Suprapubic skin (tissue), 4 donors: ENCODE measurements at places on chromosomes 5 and 9.

DNA sequence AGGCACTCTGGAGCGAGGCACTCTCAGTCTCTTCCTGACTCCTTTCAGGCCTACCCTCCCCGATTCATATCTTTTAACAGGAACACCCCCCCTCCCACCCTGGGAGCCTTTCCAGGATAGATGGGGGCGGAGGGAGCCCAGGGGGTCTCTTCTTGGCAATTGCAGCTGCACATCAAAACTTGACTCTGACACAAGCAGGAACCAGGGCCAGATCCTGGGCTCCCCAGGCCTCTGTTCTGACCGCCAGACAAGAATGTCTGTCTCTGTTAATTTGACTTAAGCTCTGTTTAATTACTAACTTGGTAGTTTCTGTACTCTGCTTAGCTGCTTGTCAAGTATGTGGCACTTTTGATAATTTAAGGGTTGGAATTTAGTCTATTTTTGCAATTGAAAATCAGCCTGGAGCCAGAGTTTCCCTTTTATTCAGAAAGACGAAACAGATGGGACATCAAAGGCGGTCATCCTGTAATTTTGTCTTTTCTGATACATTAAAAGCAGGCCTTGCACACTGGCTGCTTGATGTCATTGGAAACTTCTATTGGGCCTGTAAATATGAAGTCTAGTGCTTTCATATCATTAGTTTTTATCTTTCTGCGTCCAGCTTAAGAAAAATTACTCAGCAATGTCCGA, 43.3 kb downstream of the ACTL7B start:
- no peak overlapping the region for H3K27ac ChIP-seq
- no peak for DNase-seq
- H3K36me3 ChIP-seq = no peaks in the 10 kb centered on the region
- no peaks in the 10 kb centered on the region for H3K4me1 ChIP-seq

DNA sequence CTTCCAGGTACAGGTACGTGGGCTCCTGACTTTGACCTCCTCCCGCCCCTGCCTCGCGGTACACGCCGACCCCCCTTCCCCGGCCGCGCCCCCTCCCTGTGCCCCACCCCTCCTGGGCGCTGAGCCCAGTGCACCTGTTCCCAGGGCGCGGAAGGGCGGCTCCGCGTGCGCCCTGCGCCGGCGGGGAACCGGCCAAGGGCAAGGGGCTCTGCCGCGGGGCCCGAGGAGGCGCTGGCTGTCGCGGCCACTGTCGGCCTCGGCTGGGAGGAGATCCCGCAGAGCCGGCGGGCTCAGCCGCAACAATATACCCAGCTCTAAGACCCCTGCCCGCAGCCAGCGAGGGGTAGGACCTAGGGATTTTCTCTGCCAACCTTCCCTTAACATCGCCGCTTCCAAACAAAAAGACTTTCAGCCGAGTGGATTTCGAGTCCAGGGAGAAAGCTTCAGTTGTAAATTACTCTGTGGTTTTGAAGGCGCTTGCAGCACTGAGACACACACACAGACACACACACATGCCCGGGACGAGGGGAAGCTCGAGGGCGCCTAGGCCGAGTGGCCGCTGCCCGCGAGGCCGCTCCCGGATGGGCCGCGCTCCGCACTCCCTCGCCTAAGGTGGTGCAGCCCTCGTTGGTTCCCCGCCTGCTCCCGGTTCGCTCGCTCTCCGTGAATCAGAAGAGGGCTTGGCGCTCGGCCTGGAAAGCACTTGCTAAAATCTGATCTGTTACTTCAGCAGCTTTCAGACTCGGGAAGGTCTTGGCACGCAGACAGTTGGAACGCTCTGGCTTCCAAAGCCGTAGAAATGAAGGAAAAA, 1.2 kb downstream of the FGF18 start:
- peaks cover 31% of the 10 kb centered on the region for H3K27me3 ChIP-seq
- H3K4me3 ChIP-seq = peak overlapping the region; percentile 57
- H3K4me1 ChIP-seq = peaks cover 31% of the 10 kb centered on the region
- H3K27ac ChIP-seq = no peak overlapping the region
- DNase-seq = no peak

- no peaks in the 10 kb centered on the region for H3K36me3 ChIP-seq
- no peak overlapping the region for H3K4me3 ChIP-seq
- no peak overlapping the region for H3K27ac ChIP-seq
- peaks cover 9% of the 10 kb centered on the region for H3K4me1 ChIP-seq
- no peaks in the 10 kb centered on the region for H3K27me3 ChIP-seq
These were observed 39.7 kb upstream of the CDKN2AIPNL start for GRCh38 chr5:134451225-134451935.

DNA sequence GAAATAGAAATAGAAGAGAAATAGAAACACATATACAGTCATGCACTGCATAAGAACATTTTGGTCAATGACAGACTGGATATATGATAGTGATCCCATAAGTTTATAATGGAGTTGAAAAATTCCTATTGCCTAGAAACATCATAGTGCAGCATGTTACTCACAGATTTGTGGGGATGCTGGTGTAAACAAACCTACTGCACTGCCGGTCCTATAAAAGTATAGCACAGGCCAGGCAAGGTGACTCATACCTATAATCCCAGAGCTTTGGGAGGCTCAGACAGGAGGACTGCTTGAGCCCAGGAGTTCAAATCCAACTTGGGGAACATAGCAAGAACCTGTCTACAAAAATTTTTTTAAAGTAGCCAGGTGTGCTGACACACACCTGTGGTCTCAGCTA, 240.6 kb upstream of the MAP3K1 start:
- no peak for DNase-seq
- H3K4me3 ChIP-seq = no peak overlapping the region
- H3K36me3 ChIP-seq = no peaks in the 10 kb centered on the region
- H3K27me3 ChIP-seq = no peaks in the 10 kb centered on the region
- peaks cover 5% of the 10 kb centered on the region for H3K4me1 ChIP-seq
- H3K27ac ChIP-seq = no peak overlapping the region

DNA sequence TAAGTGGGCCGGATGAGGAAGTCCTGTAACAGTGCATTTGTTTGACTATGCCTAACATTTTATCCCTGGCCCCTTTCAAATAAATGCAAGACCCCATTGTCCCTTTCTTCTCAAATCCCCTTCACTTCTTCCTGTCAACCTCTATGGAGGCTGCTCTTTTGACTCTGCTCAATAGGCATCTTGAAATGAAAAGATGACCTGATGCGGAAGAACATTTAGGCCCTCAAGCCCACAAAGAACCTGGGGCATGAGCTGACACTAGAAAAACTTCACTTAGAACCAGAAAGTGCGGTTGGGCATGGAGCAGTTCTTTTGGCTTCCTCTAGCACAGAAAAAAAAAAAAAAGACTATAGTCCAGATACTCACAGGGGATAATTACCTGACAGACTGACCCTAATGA, 1434.7 kb upstream of the WWC1 start:
- no peak overlapping the region for H3K4me3 ChIP-seq
- no peaks in the 10 kb centered on the region for H3K4me1 ChIP-seq
- no peaks in the 10 kb centered on the region for H3K36me3 ChIP-seq
- no peak overlapping the region for H3K27ac ChIP-seq
- H3K27me3 ChIP-seq = no peaks in the 10 kb centered on the region

- H3K36me3 ChIP-seq = no peaks in the 10 kb centered on the region
- peaks cover 13% of the 10 kb centered on the region for H3K4me1 ChIP-seq
- no peak overlapping the region for H3K4me3 ChIP-seq
- no peak for DNase-seq
These were observed 17.0 kb upstream of the NTNG2 start for GRCh38 chr9:132144708-132145365.

DNA sequence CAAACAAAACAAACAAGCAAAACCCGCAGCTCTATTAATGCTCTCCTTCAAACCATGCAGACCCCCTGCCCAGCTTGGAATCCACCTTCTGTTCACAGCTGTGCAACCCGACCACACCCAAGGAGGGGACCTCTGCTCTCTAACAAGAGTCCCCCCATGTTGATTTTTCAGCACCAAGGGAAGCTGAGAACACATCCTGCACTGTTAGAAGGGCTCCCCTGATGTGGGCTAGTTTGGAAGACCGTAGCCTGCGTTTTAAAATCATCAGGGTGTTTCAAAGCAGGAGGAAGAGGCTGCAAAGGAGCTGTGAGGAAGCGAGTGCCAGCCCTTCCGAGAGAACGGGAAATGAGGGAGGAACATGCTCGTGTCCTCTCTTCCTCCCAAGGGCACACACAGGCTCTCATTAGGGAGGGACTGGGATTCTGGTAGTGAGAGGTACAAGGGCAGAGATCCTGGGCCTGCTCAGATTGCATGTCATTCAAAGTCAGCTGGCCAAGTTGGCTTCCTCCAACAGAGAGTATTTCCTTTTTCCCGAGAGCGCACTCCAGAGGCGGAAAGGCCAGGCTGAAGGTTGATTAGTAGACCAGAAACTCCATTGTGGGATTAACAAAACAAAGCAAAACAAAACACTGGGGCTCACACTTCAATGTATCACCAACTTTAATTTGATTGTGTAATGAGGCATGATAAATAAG, 185.9 kb downstream of the SEMA6A start:
- no peaks in the 10 kb centered on the region for H3K36me3 ChIP-seq
- no peak overlapping the region for H3K4me3 ChIP-seq
- H3K27me3 ChIP-seq = no peaks in the 10 kb centered on the region
- no peaks in the 10 kb centered on the region for H3K4me1 ChIP-seq
- no peak overlapping the region for H3K27ac ChIP-seq
- DNase-seq = no peak

DNA sequence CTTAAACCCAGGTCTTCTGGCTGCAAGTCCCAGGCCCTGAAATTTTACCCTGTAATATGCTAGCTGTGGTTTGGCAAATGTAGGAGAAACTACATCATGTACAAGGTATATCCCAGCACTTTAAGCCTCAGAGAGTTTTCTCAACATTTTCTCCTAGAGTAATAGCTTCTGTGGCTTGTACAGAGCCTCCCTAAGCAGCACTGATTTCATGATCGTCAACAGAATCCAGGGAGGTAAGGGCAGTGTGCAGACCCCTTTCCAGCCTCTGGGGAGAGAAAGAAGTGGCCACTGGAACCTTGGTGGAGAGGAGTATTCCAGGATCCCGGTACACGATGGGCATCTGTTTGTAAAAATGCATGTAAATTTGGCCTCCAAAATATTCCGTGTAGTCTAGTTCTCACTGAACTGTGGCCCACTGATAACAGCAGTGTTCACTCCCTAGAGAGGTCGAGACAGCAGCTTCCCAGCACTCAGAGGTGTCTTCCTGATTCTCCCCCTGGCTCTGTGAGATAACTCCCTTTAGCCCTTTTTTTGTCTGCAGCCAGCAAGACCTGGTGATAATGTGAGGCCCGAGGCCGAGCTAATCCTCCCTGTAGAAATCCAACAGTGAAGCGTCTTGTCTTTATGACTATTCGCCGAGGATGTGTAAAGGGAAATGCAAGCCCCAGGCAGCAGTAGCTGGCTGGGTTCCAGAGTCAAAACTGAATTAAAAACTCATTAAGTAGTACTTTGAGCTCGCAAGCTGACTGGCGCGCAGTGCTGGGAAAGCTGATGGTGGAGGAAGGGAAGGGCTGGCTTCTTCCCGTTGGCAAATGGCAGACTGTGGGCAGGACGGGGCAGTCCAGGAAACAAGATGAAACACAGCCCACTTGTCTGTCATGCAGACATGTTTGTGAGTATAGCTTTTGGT, 59.0 kb downstream of the MAP1B start:
- no peak for DNase-seq
- H3K27me3 ChIP-seq = no peaks in the 10 kb centered on the region
- H3K4me3 ChIP-seq = peak overlapping the region; percentile 15
- peaks cover 31% of the 10 kb centered on the region for H3K4me1 ChIP-seq
- peak overlapping the region; percentile 61 for H3K27ac ChIP-seq

- no peak overlapping the region for H3K27ac ChIP-seq
- H3K4me3 ChIP-seq = no peak overlapping the region
- no peaks in the 10 kb centered on the region for H3K27me3 ChIP-seq
- H3K36me3 ChIP-seq = no peaks in the 10 kb centered on the region
These were observed 110.3 kb downstream of the PDE4D start for GRCh38 chr5:59783264-59783663.

GRCh38 chr5:146440353-146440752, 6.8 kb upstream of the TCERG1 start:
- no peak overlapping the region for H3K4me3 ChIP-seq
- DNase-seq = no peak
- H3K36me3 ChIP-seq = no peaks in the 10 kb centered on the region
- H3K27ac ChIP-seq = no peak overlapping the region
- no peaks in the 10 kb centered on the region for H3K4me1 ChIP-seq
- peaks cover 7% of the 10 kb centered on the region for H3K27me3 ChIP-seq

DNA sequence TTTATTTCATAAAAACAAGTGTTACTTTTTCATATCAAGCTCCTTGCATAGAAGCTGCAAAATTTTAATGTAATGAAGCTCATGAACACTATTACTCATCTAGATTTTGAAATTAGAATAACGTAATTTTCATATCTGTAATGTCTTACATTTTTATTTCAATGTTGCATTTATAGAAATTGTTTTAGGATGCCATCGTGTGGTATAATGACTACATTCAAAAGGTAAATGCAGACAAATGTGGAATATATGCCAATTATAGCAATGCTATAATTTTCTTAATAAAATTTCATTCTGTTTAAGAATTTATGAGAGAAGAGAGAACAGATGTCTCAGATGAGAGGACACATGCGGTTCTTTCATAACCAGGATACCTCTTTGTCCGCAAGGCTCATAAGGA, 230.2 kb downstream of the TMEM232 start:
- no peak overlapping the region for H3K4me3 ChIP-seq
- H3K36me3 ChIP-seq = no peaks in the 10 kb centered on the region
- H3K4me1 ChIP-seq = no peaks in the 10 kb centered on the region
- H3K27me3 ChIP-seq = no peaks in the 10 kb centered on the region
- H3K27ac ChIP-seq = no peak overlapping the region

GRCh38 chr9:16112116-16112515, 559.3 kb downstream of the CCDC171 start:
- no peak overlapping the region for H3K4me3 ChIP-seq
- no peaks in the 10 kb centered on the region for H3K27me3 ChIP-seq
- H3K36me3 ChIP-seq = no peaks in the 10 kb centered on the region
- no peaks in the 10 kb centered on the region for H3K4me1 ChIP-seq
- H3K27ac ChIP-seq = no peak overlapping the region
- DNase-seq = no peak

DNA sequence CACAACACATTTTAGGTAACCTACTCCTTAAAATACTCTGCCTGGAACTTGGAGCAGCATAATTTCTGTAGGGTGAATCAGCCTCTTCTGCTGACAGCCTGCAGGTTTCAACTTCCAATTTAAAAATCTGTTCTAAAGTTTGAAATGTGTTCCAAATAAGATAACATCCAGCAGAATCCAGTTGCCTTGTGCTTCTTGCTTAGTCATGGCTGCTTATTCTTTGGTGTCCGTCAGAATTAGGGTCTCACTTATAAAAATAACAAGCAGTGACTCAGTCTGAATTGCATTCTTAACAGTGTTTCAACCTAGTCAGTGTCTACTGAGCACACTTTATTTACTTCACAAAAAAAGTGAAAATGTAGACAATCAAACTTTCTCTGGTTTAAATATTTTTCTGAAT, 3.7 kb downstream of the CDH6 start:
- no peak for DNase-seq
- H3K36me3 ChIP-seq = no peaks in the 10 kb centered on the region
- peaks cover 38% of the 10 kb centered on the region for H3K27me3 ChIP-seq
- H3K4me1 ChIP-seq = peaks cover 18% of the 10 kb centered on the region
- no peak overlapping the region for H3K4me3 ChIP-seq
